ENCODE measurements at places on chromosomes 4 and X.

DNA sequence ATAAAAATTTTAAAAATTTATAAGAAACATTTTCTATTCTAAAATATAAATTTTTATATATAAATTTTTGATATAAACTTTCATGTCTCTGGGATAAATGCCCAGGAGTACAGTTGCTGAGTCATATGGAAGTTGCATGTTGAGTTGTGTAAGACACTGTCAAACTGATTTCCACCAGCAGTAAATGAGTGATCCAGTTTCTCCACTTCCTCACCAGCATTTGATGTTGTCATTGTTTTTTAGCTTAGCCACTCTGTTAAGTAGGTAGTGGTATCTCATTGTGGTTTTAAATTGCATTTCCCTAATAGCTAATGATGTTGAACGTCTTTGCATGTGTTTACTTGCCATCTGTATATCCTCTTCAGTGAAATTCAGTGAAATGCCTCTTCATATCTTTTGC lies 66.5 kb downstream of the MAMLD1 start:
- no peak for DNase-seq

DNA sequence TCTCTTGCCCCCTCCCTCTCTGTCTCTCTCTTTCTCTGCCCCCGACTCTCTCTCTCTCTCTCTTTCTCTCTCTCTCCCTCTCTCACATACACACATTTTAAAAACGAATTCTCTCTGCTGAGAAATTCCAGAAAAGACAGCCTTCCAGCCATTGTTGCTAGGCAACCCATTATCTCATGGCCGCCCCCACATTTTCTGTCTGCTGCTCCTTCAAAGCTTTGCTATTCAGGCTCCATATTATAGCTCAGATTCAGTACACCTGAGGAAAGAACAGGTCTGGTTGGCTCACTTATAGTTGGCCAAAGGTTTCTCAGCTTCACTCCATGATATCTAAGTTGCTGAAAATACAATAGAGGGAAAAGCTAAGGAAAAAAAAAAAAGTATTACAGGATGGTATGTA lies 174.4 kb upstream of the RADX start:
- no peak for DNase-seq

- DNase-seq: no peak
Observed at GRCh38 chr4:53626491-53626890, 35.2 kb upstream of the LNX1 start.

DNA sequence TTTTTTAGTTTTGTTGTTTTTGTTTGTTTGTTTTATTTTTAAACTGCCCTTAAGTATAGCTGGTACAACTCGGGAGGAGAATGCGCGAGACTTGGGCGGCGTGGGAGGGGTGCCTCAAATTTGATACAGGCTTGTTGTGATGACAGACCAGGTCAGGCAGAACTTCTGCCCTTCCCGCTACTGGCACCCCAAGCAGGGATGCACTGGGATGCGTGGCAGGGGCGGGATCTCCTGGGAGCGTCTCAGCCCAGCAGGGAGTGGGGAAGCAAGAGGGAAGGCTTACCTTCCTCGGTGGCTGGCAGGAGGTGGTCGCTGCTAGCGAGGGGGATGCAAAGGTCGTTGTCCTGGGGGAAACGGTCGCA lies 851 bp downstream of the SFRP2 start:
- no peak for DNase-seq

DNA sequence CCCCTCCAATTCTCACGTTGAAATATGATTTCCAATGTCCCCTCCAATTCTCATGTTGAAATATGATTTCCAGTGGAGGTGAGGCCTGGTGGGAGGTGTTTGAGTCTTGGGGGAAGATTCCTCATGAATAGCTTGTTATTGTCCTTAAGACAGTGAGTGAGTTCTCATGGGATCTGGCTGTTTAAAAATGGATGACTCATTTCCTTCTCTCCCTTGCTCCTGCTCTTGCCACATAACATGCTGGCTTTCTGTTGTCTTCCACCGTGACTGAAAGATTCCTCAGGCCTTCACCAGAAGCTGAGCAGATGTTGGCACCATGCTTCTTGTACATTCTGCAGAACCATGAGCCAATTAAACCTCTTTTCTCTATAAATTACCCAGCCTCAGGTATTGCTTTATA lies 346.8 kb upstream of the TECRL start:
- DNase-seq: no peak

- DNase-seq: no peak
Observed at GRCh38 chrX:10841579-10841978, 221.2 kb upstream of the MID1 start.

DNA sequence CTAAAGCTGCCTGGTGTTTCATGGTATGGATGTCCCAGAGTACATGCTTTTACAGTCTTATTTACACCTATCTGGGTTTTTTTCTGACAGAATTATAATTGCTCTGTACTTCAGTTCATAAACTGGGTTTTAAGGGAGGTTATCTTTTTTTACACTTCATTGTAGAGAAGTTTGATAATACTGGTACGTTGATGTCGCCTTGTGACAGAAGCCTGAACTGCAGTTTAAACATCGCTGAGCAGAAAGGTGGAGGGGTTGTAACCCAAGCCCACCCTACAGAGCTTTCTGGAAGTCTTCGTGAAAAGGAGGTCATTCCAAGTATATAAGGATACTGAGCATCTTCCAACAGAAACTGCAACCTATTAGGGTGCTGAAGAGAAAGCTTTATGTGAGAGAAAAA lies 46.4 kb downstream of the BEX1 start:
- DNase-seq: no peak

DNA sequence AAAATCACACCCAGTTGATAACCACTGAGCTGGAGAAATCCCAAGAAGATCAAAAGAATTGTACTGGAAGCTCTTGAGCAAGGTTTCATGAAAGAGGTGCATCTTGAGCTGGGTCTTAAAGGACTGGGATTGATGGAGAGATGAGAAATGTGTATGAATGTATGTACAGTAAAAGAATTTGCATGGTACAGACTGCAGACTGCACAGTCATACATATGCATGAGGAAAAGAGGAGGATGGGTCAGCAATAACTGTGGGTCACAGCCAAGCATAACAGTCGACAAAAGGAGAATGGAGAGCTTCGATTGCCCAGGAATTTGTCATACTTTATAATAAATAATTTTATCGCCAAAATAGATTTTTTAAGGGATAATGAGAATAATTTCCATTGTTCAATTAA lies 4.8 kb upstream of the RELL1 start:
- no peak for DNase-seq

- DNase-seq: no peak
Observed at GRCh38 chr4:141388481-141388880, 167.8 kb downstream of the ZNF330 start.
